Fibroblast of skin of back (primary cell): ENCODE measurements at places on chromosomes 3 and 15.

- no peak for DNase-seq
Measured at GRCh38 chr3:114068336-114068735, 11.8 kb downstream of the QTRT2 start.

- no peak for DNase-seq
Measured at GRCh38 chr3:194162070-194162678, 26.2 kb downstream of the HES1 start.

- no peak for DNase-seq
Measured at GRCh38 chr3:187844708-187845107, 99.4 kb upstream of the BCL6 start.

GRCh38 chr3:179308001-179308400 is 14.8 kb upstream of the ZNF639 start:
- DNase-seq = no peak

DNA sequence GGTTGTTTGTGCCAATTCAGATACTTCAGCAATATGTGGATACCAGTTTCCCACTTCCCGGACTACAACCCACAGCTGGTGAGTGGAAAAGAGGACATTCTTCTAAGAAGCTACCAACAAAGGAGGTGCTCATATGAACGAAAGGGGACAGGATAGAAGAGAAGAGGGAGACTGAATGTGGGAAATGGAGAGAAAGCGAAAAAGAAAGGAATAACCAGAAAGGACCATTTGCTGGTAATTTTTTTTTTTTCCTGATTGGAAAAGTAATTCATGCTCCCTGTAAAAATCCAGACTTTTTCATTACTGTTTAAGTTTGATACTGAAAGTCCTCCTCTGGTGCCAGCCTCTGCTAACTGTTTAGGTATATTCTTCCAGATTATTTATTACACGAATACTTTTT is 1.5 kb upstream of the CHAC1 start:
- no peak for DNase-seq

- DNase-seq = no peak
Measured at GRCh38 chr3:152505926-152506325, 237.2 kb downstream of the MBNL1 start.

- DNase-seq = no peak
Measured at GRCh38 chr3:162092751-162093150, 596.1 kb downstream of the OTOL1 start.

GRCh38 chr3:150073513-150073912 is 102.8 kb upstream of the PFN2 start:
- DNase-seq = no peak

GRCh38 chr3:24290596-24290995 is 204.1 kb downstream of the THRB start:
- DNase-seq = peak; percentile 79

GRCh38 chr3:151225040-151225975 is 22.3 kb upstream of the GPR171 start:
- no peak for DNase-seq

GRCh38 chr15:33242669-33243191 is 48.2 kb upstream of the FMN1 start:
- DNase-seq = peak; percentile 40

DNA sequence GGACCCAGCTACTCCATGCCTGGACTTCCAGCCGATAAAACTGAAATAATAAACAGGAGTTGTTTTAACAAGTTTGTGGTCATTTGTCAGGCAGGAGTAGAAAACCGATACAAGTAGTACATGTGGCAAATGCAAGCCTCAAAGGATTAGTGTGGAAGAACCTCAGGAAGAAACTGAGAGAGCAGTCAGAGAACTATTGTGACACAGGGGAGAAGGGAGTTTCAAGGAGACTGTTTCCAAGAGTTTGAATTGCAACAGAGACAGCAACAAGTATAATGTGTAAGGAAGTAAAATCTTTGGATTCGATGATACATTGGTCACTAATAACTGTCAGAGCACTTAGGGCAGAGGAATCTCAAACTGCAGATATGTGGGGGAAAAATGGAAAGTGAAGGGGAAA is 450.6 kb upstream of the ARHGEF26 start:
- no peak for DNase-seq

GRCh38 chr15:68450192-68450591 is 18.2 kb upstream of the ITGA11 start:
- DNase-seq = no peak

GRCh38 chr3:72444656-72445223 is 403.5 kb downstream of the SHQ1 start:
- no peak for DNase-seq

GRCh38 chr3:18357747-18358146 is 67.4 kb downstream of the SATB1 start:
- DNase-seq = no peak

DNA sequence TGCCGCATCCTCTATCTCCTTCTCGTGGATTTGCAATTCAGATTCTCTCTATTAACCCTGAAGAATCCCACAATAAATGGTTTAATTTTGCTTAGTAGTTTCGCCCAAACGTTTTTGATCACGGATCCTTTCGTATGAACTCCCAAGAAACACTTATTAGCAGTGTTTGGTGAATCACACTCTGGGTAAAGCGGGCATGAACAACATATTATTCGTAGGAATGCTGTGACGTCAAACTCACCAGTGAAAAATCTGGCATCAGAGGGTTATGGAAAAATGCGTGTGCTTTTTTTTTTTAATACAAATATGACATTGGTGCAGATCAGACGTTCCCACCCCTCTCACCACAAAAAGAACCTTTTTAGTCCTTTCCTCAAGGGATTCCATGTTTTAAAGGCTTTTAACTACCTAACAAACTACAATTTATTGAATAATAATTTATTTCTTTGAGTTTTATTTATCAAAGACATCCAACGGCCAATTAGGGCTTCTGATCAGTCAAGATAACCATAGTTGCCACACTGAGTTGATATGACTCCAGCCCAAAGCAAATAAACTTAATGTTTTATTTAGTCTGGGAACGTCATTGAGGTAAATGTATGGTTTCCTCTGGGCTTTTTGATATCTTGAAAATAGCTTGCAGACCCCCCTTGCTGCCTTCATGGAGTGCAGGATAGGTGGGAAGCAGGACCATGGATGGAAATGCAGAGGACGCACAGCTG is 45.5 kb upstream of the CGNL1 start:
- peak; percentile 79 for DNase-seq

- DNase-seq = peak; percentile 38
Measured at GRCh38 chr3:10344147-10344943, 23.4 kb upstream of the SEC13 start.

- DNase-seq = no peak
Measured at GRCh38 chr15:77859491-77860060, 217.9 kb downstream of the TBC1D2B start.

GRCh38 chr15:23589012-23589411 is 23.5 kb downstream of the MKRN3 start:
- no peak for DNase-seq

GRCh38 chr3:106022913-106023312 is 154.1 kb upstream of the CBLB start:
- peak; percentile 44 for DNase-seq

GRCh38 chr15:81357180-81357686 is 16.8 kb downstream of the TMC3 start:
- no peak for DNase-seq

DNA sequence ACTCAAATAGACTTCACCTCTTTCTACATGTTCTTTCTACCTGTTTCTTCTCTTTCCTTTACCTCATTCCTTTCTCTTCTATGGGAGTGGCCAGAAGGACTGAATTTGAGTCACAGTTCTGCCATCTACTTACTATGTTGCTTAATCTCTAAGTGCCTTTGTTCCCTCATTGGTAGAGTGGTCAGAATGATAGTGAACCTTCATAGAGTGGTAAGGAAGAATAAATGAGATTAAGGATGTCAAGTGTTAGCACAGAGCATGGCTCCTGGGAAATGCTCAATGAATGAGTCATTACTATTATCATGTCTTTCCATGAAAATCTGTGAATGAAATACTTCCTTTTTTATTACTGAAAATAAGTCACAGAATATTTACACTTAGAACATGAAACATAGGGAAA is 17.5 kb downstream of the TMEM207 start:
- peak; percentile 36 for DNase-seq

DNA sequence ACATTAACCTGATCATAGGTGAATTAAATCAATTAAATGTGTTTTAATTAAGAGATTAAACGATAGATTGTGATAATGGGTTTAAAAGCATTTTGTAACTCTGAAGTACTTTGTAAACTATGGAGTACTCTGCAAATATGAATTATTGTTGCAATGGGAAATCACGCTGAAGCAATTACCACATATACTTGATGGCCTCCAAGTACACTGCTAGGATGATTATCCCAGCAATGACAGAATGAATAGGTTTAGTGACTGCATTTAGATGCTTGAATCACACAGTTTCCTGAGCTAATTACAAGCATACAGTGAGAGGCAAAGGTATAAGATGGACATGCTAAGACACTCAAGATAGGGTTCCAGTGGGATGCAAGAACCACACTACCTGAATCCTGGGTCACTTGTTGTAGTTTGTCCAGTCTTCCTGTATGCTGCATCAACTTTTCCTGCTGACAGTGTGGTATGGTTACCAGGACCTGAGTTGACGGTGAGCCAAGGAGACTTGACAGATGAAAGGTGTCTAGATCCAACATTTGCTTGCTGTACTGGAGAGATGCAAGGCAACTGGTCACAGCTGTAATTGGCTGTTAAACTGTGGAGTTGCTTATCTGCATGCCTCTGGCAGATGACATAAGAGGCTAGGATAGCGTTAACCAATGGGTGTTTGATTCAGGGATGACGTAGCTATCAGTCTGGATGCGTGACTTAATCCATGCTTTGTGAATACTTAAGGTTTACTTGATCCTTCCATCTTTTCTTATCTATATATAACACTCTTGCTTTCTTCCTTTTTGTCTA is 38.0 kb downstream of the RNF13 start:
- no peak for DNase-seq

DNA sequence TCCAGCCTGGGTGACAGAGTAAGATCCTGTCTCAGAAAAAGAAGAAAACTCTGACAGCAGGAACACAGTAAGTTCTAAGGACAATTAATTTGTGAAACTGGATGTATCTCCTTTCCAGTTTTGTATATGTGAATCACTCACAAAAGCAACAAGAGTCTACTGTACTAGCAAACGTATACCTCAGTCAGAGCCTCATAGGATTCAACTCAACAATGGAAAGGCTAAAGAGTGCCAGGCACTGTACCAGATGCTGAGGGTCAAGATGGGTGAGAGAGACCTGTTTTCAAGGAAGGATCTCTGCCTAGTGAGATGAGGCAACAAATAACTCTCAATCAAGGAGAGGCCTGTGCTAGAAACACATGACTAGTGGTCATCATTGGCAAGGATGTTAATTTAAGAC is 14.9 kb downstream of the TBL1XR1 start:
- no peak for DNase-seq

DNA sequence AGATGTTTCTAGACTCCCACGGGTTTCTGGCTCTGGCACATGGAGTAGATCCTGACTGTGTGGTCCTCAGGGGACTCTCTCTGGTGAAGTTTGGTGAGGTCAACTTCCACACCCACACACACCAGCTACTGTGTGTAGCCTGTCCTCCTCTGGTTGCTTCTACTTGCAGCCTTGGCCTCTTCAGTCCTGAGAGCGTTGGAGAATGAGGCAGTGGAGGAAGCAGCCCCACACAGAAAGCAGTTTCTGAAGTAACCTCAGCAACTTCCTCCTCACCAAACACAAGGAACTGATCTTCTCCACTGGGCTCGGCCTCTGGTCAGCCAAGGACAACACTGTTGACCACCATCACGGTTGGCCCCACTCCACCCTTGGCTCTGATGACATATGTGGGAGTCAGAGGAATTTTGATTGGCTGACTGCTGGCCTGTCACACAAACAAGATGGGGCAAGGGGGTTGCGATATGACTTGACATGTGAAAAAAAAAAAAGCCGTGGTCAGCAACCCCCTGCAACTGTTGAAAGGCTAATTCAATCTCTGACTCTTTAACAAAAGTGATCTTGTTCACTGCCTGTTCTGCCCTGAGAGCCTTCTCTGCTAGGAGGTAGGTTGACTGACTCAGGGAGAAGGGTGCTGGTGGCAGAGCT is 19.6 kb downstream of the CD86 start:
- DNase-seq = no peak
